Right renal cortex interstitium (tissue), 3 donors: ENCODE measurements at places on chromosomes 11 and 22.

DNA sequence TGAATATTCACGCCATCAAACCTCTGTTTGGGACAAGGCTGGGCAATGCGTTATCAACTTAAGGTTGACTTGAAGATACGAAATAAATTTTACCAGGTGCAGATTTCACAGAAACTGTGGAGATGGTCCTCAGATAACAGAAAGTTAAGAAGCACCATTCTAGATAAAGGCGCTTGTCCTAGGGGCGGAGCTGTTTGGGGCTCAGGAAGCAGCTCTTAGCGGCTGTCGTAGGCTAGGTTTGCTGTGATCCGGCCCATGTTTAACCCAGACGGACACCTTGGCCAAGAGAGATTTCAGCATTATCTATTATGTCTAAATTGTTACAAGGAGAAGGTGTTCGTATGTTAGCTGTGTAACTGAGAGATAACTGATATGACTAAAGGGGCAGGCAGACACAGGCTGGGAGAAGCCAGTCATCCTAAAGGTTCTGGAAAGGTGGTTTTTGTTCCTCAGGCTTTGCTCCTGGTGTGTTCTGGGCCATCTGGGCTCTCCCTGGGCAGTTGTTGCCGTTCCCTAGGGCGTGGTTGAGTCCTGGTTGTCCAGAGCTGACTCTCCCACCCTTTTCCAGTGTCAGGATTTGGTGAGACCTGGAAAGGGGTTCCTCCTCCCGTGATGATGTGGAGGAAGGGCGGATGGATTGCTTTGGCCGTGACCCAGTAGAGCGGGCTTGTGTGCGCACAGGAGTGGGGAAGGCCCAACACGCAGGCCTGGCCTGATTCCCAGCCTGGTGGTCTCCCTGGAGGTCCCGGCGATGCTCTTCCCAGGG lies 25.8 kb downstream of the TPCN2 start:
- DNase-seq: no peak

DNA sequence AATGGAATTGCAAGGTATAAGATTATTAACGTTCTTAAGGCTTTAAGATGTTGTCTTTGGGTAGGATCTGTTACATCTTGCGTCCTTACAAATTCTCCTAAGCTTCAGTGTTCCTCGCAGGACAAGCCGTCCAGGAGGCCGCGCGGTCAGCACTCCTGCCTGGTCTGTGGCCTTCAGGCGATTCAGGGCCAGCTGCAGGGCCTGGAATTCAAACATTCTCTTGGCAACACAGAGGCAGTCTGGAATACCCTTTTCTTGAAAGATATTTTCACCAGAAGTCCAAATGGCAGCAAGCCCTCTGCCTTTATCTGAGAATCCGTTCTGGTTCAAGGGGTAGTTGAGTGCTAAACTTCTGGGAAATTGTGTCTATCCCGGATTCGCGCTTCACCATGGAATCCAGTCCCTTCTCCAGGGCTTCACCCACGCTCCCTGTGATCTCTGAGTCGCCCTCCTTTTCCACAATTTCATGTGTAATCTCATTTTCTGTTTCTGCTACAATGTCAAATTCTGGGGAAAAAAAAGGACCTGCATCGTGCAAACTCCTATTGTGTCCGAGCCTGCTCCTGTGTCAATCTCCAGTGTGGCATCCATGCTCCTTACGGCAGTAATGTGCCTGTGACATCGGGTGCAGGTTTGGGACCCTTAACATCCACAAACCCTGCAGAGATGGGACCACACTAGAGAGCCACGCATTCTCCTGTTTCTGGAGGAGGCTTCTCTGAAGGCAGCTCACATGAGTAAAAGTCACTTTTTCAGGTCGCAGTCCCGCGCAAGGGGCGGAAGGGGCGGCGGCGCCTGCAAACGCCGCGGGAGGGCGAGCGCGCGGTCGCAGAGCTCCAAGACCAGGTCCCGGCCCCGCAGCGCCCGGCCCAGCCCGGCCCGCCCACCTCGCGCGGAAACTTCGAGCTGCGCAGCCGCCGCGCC lies 25.4 kb upstream of the SORL1 start:
- no peak for DNase-seq

DNA sequence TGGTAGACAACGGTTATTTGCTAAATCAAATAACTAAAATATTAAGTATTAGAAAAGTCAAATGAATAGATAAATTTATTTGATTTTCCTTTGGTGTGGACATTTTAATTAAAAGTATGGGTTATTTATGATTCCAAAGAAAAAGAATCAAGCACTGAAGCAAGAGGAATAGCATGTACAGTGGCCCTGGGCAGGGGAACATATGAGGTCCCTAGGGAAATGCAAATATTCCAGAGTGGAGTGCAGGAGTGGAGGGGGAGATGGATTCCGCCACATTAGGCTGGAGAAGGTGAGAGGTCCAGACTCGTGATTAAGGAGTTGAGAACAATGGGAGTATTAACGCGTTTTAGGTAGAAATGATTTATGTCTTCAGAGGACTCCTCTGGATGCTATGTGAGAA lies 30.0 kb downstream of the RASSF10 start:
- DNase-seq: no peak

DNA sequence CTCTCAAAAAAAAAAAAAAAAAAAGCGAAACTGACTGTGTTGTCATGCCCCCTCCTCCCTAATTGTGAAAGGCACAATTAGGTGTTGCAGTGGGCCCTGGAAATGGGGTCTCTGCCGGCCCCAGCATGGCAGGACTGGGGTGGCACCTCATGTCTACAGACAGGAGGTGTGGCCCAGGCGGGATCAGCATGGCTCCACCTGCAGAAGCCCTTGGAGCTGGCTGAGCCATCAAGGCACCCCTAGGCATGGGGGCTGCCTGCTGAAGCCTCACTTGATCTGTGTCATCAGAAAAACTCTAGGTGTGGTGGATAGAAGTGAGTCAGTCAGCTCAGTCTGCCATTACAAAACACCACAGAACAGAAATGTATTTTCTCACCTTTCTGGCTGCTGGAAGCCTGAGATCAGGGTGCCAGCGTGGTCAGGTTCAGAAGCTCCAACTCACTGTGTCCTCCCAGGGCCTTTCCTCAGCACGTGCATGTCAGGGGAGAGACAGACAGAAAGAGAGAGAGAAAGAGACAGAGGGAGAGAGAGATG lies 10.1 kb upstream of the B4GALNT4 start:
- DNase-seq: no peak

GRCh38 chr11:130705670-130706421 lies 210.4 kb downstream of the SNX19 start:
- DNase-seq: no peak

DNA sequence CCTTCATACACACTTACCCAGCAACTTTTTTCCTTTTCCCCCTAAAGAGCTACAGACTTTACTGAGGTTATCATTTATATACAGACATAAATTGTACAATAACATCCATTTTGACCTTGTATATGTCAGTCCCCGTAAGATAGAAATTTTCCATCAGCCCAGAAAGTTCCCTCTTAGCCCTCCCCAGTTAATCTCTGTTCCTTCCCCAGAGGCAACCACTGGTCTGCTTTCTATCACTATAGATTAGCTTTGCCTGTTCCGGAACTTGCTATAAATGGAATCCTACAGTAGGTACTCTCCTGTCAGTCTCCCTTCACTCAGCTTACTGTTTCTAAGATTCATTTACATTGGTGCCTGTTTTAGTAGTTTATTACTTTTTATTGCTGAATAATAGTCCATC lies 54.9 kb downstream of the TSPAN18 start:
- DNase-seq: no peak

GRCh38 chr22:40853961-40854360 lies 2.5 kb downstream of the ST13 start:
- no peak for DNase-seq

GRCh38 chr11:103602840-103603239 lies 433.6 kb upstream of the DDI1 start:
- no peak for DNase-seq

GRCh38 chr11:118060081-118060661 lies 16.7 kb upstream of the TMPRSS4 start:
- no peak for DNase-seq

DNA sequence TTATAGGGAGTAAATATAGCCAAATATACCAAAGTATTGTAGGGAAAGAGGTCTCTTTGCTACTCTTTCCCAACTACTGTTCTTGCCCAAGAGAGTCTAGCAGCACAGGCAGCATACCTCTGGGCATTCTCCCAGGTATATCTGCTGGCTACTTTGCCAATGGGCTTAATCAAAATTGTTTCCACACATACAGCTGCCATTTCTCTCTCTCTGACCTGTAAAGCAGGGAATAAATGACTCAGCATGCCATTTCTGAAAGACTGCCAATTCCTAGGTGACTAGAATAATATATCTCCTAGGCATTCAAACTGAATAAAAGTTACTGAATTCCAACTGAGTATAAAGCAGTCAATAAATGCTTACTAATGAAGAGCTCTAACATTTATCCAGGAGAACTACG lies 44.6 kb downstream of the RDX start:
- DNase-seq: no peak

DNA sequence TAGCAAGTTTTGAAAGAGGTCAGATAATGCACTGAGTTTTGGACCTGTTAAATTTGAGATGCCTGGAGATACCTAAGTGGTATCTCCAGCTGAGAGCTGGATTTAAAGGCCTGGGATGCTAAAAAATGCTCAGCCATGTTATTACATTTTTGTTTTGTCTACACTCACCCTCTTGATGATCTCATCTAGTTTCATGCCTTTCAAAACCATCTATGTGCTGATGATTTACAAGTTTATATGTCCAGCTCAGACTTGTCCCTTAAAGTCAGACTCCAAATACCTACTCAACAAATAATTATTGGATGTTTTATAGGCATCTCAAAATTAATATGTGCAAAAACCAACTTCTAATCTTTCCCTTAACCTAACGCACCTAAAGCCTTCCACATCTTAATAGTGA lies 103.6 kb upstream of the OR9G4 start:
- DNase-seq: no peak

DNA sequence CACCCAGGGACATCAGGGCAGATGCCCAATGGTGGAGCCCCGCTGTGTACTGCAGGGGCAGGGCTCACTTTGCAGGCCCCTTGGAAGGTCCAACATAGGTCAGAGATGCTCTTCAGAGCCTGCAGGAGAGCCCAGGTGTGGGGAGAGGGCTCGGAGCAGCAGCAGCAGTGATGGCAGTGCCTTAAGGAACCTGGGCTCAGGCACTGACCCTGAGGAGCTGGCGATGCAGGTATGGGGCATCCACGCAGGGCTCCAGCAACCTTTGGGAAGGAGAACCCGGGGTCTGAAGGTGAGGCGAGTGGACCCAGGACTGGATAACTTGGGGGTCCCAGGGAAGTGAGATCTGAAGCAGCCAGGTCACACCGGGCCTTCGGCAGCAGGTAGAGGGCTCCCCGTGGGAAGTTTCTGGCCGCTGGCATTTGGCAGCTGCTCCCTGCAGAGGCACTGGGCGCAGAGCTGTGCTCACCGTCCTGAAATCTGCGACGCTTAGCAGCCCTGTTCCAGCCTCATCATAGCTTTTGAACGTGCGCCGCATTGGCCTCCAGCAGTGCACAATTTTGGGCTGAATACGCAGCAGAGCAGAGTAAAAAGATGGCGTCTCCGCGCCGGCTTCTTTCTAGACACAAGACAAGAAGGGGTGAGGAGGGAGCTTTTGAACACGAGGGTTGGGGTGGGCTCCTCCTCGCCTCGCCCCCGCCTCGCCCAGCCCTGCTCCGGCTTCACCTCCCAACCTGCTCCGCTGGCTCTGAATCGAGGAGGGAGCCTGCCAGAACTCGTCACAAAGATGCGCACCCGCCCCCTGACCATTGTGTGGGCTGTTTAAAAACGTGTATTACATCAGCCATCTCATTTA lies 118.8 kb downstream of the MPPED1 start:
- no peak for DNase-seq

- DNase-seq: no peak
Observed at GRCh38 chr22:45131749-45132148, 32.0 kb upstream of the NUP50 start.

DNA sequence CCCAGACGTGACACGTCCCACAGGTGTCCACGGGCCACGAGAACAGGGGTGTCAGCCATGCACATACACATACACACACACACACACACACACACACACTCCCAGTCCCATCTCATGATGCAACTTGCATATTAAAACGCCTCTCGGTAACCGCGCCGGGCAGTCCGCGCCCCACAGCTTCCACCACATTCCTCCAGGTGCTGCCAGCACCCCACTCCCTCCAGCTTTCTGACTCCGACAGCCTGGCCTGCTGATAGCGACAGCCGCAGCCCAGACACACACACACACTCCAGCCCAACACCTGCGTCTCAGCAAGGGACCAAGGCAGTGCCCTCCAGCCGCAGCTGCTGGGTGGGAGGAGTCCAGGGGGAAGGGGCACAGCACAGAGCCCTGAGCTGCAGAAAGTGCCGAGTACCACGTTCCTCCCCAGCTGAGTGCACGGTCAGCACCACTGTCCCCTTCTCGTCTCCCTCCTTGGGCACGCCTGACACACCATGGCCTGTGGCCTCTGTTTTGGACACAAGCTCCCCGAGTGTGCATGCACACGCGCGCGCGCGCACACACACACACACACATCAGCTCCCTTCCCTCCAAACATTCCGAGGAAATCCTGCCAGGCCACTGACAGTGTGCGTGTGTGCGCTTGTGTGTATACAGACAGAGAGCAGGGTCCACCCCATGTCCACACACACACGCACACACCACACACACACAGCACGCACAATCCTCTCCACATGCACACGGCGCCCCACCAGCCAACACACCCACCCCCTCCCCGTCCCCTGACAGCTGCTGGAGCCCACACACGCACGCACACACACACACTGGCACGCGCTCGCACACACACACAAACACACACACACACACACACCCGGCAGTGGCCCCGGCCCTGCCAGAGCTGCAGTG lies 1.2 kb downstream of the ELFN2 start:
- DNase-seq: no peak

DNA sequence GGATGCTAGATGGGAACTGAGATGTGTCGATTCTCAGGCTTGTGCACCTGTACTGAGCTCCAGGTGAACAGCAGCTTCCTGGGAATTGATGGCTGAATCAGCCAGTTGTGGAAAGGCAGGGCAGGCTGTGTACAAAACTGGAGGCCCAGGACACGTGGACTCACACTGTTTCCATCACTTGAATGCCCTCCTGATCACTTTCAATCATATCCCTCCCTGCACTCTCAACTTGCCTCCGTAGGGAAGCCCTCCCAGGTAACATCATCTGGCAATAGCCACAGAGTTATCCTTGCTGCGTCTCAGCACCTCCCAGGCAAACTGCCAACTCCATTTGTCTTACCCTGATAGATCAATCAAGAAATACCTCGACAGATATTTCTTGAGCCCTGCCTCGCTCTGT lies 10.1 kb downstream of the FAM83F start:
- DNase-seq: no peak

GRCh38 chr11:2237457-2238238 lies 32.7 kb downstream of the ASCL2 start:
- DNase-seq: no peak
